Iris pigment epithelial cell (primary cell): ENCODE measurements at places on chromosomes 3 and 15.

DNA sequence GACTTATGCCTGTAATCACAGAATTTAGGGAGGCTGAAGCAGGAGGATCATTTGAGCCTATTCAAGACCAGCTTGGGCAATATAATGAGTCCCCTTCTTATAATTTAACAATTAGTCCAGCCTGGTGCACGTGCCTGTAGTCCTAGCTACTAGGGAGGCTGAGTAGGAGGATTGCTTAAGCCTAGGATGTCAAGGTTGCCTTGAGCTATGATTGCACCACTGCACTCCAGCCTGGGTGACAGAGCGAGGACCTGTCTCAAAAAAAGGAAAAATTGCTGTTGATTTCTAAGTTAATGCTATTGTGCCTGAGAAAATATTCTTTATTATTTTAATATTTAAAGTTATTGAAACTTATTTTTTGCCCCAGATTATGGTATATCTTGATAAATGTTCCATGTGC is 159.0 kb downstream of the NLGN1 start:
- no peak for DNase-seq

- no peak for DNase-seq
Observed at GRCh38 chr3:65829228-65829627, 209.5 kb downstream of the MAGI1 start.

GRCh38 chr3:140883428-140884040 is 58.1 kb upstream of the SLC25A36 start:
- no peak for DNase-seq

DNA sequence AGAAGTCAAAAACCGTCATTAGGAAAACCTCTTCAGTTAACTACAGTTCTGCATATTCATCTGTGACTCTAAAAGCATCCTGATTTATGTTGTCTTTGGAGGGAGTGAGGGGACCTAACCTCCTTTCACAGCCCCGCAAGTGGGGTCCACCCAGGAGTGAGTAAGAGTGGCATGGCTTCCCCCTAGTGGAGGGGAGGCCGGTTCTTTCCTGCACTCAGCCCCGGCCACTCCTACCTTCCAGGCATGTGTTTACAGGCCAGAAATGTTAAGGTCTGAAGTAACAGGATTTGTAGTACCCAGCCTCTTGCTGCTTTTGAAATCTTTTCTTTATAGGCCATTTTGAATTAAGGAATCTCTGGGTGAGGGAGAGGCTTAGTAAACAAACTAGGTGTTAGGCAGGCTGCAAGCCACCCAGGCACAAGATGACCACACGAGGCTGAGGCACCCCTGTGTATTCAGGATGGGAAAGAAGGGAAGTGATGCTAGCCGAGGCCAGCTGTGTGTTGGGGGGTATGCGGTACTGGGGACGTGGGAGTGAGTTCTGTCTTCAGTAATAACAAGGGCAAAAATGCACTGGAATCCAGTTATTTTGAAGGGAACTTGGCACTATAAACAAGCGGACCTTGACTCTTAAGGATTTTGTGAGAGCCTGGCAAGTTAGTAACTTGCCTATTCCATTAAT is 50.5 kb downstream of the CTDSPL start:
- DNase-seq, result no peak

GRCh38 chr3:53187430-53187829 is 26.4 kb downstream of the PRKCD start:
- peak; percentile 61 for DNase-seq

- DNase-seq, result no peak
Observed at GRCh38 chr15:63447017-63447676, 57.2 kb upstream of the USP3 start.

DNA sequence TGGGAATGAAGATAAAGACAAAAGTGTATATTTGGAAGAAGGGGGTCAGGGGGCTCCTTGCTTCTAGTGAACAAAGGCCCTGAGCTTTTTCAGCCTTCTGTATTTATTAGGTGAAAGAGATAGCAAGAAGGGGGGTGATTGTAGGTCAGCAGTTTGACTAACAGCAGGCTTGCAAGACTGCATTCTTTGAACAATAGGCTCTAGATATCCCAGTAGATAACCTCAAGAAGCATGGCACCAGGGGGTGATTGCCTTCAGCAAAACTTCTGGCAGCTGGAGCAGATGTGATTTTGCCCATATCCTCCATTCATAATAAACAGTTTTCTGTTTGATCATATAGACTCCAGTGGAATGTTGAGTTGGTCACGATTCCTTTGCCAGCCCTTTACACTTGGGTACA is 31.7 kb upstream of the GOLIM4 start:
- DNase-seq, result no peak

DNA sequence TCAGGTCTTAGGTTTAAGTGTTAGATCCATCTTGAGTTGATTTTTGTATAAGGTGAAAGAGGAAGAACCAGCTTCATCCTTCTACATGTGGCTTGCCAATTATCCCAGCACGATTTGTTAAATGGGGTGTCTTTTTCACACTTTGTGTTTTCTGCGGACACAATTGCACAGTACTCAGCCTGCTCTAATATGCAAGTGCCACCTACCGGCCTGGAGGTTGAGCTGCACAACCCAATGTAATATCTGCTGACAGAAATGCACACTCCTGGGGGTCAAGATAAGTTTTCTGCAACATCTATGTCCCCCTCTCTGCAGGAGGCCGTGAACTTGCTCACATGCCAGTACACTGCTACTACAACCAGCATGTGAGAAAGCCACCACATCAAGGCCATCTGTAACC is 791.9 kb upstream of the ROBO1 start:
- no peak for DNase-seq

- peak; percentile 56 for DNase-seq
Observed at GRCh38 chr3:172094621-172095557, 55.5 kb downstream of the FNDC3B start.

GRCh38 chr15:69793781-69794451 is 303.8 kb downstream of the TLE3 start:
- no peak for DNase-seq

DNA sequence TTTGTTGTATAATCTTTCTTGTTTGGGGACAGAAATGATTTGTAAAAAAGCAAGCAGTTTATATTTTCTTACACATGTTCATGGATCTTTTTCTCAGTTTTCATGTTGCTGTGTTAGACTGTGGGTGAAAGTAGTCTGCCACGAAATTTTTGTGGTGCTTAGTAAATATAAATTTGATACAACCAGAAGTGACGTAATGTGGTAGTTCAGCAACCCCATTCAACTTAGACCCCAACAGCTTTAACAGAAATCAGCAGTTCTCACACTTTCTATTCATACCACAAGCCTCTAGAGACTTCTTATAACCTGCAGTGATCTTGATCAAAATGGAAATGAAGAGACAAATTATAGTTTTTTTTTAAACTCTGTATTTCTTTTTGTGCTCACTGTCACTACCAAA is 120.2 kb upstream of the IGSF10 start:
- DNase-seq, result peak; percentile 44

GRCh38 chr15:91975241-91975978 is 121.9 kb downstream of the SLCO3A1 start:
- no peak for DNase-seq

DNA sequence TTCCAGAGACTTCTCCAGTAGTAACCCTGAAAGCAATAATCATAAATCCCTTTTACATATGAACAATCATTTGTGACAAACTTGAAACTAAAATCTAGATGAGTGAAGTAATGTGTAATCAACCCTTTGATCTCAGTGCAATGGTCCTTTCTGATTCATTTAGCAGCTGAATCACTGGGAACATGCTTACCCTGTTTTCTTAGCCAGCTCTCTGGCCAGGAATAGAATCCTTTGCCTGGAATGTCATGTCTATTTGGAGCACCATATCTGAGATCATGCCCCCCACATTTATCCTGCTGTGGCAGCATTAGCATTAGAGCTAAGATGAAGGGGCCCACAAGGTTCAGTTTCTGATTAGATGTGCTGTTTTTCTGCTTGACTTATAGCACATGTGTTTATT is 309.8 kb downstream of the OXSM start:
- peak; percentile 7 for DNase-seq

- DNase-seq, result no peak
Observed at GRCh38 chr3:178518660-178519396, 17.4 kb upstream of the KCNMB2 start.

- peak; percentile 81 for DNase-seq
Observed at GRCh38 chr3:14203521-14204079, 25.0 kb downstream of the LSM3 start.

- peak; percentile 97 for DNase-seq
Observed at GRCh38 chr3:29694783-29695182, 413.9 kb downstream of the RBMS3 start.

DNA sequence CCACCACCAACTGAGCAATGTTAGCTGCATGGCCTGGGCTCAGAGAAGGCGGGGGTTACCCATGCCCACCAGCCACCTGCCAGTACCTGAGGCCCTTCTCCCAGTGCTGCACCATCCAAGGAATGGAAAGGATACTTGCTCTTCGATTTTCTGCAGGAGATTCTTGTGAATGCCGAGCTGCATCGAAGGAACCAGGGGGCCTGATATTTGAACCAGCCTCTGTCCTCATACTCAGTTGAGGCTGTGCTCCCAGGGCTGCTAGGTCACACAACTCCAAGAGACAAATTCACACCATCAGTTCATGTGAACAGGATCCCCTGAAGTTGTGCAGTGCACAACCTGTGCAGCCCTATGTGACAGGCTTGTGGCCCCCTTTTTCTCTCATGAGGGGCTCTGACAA is 18.0 kb downstream of the PLA2G4F start:
- no peak for DNase-seq

DNA sequence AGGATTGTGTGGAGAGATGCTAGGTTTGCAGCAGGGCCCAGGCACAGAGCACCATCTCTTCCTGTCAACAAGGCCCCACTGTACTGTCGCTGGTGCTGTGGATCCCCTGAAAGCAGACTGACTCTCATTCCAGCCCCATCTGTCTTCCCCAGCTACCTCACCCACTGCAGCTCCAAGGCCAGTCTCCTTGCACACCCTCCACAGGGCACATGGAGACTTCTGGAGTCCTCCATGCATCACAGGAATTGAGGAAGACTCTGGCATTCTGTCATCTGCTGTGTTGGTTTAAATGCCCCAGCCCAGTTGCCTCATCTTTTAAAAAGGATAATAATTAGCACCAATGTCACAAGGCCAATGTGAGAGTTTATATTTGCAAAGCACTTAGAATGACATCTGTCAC is 301.2 kb downstream of the RPLP1 start:
- DNase-seq, result no peak

GRCh38 chr15:70023769-70024491 is 73.8 kb downstream of the TLE3 start:
- DNase-seq, result peak; percentile 79

GRCh38 chr3:140898340-140899180 is 43.1 kb upstream of the SLC25A36 start:
- DNase-seq, result peak; percentile 91

DNA sequence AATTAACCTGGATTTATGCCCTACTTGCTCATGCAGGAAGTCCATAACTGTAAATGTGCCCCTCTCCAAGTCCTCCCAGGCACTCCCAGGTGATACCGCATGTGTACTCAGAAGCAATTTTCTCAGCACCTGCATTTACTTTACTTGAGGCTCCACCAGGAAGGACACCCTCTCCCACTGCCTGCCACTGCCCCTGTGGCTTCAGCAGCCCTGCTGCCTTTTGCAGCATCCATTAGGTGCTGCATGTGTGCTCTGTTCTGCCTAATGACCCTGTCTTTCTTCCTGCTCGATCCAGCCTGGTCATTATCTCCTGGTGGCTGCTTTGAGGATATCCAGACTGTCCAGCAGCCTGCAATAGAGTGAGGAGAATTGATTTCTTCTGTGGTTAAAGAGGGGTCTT is 107.6 kb upstream of the SEMA6D start:
- no peak for DNase-seq

DNA sequence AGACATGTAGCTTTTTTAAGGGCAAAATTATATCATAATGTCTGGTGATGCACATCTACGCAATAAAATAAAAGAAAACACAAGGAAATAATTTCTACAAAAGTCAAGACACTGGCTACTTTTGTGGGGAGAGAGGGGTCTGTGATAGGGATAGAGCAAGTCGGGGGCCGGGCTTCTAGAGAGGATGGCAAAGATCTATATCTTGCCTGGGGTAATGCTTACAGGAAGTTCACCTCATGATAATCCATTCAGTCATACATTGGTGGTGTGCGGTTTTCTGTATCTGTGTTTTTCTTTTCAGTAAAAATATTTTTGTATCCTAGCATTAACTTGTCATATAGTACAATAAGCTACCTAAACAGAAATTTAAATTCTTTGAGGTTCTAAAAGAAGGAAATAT is 178.8 kb downstream of the ARRDC4 start:
- DNase-seq, result no peak

- DNase-seq, result no peak
Observed at GRCh38 chr3:23389089-23389488, 186.0 kb downstream of the UBE2E2 start.

DNA sequence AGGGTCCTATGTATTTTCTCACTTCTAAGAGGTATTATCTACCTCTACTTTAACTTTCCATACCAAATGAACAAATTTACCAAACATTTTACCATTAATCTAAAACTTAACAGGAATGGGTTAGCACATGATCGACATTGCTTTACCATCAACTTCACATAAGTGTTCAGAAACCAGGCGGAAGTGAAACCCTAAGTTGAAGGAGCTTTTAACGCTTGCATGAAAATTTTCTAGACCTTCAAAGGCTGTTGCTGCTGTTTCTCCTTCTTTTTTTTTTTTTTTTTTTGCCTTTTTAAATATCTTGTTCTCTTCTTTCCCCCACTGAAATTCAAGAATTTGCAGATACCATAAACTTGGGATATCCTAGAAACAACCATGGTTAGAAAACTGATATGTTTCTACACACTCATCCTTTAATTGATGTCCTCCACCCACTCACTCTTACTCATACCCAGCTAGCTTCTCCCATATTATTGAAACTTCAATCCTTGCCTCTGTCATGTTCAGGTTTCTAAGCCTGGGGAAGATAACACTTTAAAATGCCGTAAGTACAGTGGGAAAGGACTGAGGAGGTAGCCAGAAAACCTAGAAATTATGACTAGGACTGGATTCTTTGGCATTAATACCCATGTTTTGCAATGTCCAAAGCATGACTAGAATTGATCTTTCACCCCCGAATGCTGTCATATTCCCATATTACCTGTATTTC is 24.7 kb downstream of the MYO5A start:
- peak; percentile 56 for DNase-seq

DNA sequence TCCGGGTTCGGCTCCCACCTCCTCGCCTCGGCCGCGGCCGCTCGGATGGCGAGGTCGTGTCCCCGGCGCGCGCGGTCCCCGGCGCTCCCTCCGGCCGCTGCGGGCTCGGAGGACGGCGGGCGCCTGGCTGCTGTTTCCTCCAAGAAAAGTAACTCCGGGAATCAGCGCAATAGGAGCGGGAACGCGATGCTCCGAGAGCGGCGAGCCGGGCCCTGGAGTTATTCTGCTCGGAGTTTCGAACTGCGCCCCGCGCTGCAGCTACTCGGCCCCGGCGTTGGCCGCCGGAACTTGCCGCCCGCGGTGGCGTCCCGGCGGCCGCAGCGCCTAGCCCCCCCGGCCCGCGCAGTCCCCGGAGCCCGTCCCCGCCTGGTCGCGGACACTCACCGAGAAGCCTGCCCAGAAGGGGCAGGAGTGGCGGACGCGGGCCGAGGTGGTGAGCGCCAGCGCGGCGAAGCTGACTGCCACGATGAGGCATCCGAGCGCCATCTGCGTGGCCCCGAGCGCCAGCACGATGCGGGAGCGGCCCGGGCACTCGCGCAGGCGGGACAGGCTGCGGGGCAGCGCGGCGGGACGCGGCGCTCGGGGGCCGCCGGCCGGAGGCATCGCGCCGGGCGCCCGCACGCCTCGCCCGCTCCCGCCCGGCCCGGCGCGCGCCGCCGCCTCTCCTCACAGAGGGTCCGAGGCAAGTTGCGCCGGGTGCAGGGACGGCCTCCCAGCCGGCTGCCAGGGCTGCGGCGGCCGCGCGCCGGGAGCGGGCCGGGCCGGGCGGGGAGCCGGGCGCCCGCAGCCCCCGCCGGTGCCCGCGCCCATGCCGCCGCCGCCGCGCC is 251.9 kb downstream of the TJP1 start:
- DNase-seq, result peak; percentile 12

GRCh38 chr3:195072916-195073564 is 197.9 kb downstream of the XXYLT1 start:
- no peak for DNase-seq
